ENCODE measurements at places on chromosomes 5 and 9. TPM values are rescaled to one million over a fixed set of nuclear protein-coding genes. Genes with fewer than 3 reads are reported as not detected.

The SHC3 gene
- total RNA-seq: 1.7 TPM

The PCDHA9 gene
- 0.19 TPM for total RNA-seq

The SHROOM1 gene
- total RNA-seq: 2.8 TPM

The ITGA2 gene
- total RNA-seq: 32.7 TPM

The NR4A3 gene
- 3.5 TPM for total RNA-seq

The CDC20B gene
- total RNA-seq: not detected
